ENCODE measurements at places on chromosomes 4 and X. TPM values are rescaled to one million over a fixed set of nuclear protein-coding genes. Genes with fewer than 3 reads are reported as not detected.

FAM200B gene
- polyA plus RNA-seq: 88.9 TPM

IL2 gene
- 0.15 TPM for polyA plus RNA-seq

UCP1 gene
- polyA plus RNA-seq: not detected

P2RY10 gene
- 10.3 TPM for polyA plus RNA-seq

LANCL3 gene
- polyA plus RNA-seq: 1.6 TPM

SYP gene
- polyA plus RNA-seq: 1.2 TPM

ALB gene
- polyA plus RNA-seq: 0.96 TPM

VSIG1 gene
- polyA plus RNA-seq: 0.64 TPM

NOX1 gene
- polyA plus RNA-seq: 12.0 TPM

FAM53A gene
- 1.8 TPM for polyA plus RNA-seq

KIAA1210 gene
- polyA plus RNA-seq: not detected

SCOC gene
- 51.8 TPM for polyA plus RNA-seq

FAM193A gene
- polyA plus RNA-seq: 16.1 TPM

NDNF gene
- 1.6 TPM for polyA plus RNA-seq
